ENCODE measurements at places on chromosomes 5 and 9. TPM values are rescaled to one million over a fixed set of nuclear protein-coding genes. Genes with fewer than 3 reads are reported as not detected.

NNT gene
- 68.3 TPM for polyA plus RNA-seq

PCDH12 gene
- 2.7 TPM for polyA plus RNA-seq

DNA sequence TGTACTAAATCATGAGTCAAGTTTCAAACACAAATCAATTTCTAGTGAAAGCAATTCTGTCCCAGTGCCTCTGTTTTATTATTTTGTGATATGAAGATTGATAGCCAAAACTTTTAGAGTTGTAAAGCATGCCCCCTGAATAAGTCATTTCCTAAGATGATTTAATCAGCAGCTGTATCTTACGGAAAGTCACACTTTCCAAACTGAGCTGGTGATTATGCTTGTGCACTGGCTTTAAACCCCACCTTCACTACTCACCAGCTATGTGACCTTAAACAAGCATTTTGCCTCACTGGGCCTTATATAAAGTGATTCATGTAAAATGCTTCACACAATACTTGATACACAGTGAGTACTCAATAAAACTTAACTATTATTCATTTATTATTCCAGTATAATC is 78.1 kb downstream of the EDIL3 start:
- DNase-seq: no peak

TMEM245 gene
- 13.7 TPM for polyA plus RNA-seq

DND1 gene
- 0.29 TPM for polyA plus RNA-seq

ACO1 gene
- 72.1 TPM for polyA plus RNA-seq

- peak; percentile 74 for DNase-seq
Observed at GRCh38 chr9:129568560-129569501, 52.1 kb downstream of the C9orf50 start.

HRH2 gene
- polyA plus RNA-seq: 0.44 TPM

MFAP3 gene
- 2.7 TPM for polyA plus RNA-seq

- no peak for DNase-seq
Observed at GRCh38 chr5:59698207-59699178, 195.0 kb downstream of the PDE4D start.

BARX1 gene
- not detected for polyA plus RNA-seq

- no peak for DNase-seq
Observed at GRCh38 chr9:33167972-33168461, 881 bp upstream of the B4GALT1 start.

GMCL2 gene
- not detected for polyA plus RNA-seq

GRCh38 chr9:124698265-124698664 is 72.8 kb downstream of the NR6A1 start:
- DNase-seq: no peak

- no peak for DNase-seq
Observed at GRCh38 chr5:35369965-35370790, 139.9 kb upstream of the PRLR start.

DNA sequence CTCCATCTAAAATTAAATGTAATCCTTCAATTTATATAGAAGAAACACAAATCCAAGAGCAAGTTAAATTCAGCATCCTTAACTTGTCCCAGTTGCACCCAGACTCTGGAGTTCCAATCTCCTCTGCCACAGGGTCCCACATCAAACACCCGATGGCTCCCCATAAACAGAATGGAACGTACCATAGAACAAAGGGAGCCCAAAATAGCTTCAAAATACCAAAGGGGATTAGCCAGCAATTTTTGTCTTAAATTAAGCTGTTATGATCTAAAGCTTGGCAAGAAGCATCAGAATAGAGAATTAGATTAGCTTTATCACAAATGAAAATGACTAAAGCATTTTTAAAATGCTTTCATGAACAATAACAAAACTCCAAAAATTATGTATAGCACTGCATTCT is 112.8 kb downstream of the FANCC start:
- no peak for DNase-seq

DNA sequence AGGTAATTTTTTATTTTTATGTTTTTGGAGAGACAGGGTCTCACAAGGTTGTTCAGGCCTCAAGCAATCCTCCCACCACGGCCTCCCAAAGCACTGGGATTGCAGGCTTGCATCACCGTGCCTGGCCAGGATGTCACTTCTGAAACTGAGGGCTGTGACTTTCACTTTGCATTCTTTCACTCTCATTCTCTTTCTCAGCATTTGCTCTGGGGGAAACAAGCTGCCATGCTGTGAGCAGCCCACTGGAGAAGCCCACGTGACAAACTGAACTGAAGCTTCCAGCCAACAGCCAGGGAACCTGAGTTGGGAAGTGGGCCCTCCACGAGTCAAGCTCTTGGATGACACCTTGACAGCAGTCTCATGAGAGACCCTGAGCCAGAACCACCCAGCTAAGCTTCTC is 109.4 kb downstream of the C5orf15 start:
- no peak for DNase-seq

- DNase-seq: peak; percentile 71
Observed at GRCh38 chr9:36008774-36009300, 27.9 kb upstream of the RECK start.

SIGMAR1 gene
- polyA plus RNA-seq: 210 TPM

GFI1B gene
- polyA plus RNA-seq: 0.05 TPM

DNA sequence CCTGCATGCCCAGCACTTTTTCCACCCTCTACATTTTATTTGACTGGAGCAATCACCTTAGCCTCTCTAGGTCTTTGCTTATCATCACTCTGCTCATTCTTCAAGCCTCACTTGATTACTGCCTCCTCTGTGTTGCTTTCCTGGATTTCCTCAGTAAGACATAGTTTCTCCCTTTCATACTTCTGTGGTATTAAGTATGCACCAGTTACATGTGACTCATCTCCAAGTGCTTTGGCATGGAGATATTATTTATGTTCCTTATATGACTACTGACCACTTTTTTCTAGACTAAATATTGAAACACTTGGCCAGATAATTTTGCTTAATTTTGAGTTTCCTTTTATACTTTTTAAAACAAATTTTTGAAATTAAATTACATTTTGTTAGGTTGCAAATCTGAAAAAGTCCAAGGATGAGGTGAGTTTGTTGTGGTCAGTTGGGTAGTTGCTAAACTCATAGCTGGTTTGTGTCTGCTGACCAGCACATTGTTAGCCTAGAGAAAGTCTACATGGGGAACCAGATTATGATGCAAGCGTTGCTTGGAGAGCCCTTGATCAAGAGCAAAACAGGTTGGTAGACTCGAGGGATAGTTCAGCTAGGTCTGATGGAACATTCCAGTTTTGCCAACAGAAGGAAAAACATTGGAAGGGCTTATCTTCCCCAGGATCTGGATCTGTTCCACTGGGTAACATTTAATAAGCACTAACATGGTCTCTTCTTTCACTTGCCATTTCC is 140.2 kb downstream of the TMC1 start:
- DNase-seq: no peak

- peak; percentile 57 for DNase-seq
Observed at GRCh38 chr5:145936401-145937131, at the start of gene SH3RF2. SH3RF2 (plus strand) TSS chr5:145936578; CDS start chr5:145937929, 1,351 bp downstream.

DNA sequence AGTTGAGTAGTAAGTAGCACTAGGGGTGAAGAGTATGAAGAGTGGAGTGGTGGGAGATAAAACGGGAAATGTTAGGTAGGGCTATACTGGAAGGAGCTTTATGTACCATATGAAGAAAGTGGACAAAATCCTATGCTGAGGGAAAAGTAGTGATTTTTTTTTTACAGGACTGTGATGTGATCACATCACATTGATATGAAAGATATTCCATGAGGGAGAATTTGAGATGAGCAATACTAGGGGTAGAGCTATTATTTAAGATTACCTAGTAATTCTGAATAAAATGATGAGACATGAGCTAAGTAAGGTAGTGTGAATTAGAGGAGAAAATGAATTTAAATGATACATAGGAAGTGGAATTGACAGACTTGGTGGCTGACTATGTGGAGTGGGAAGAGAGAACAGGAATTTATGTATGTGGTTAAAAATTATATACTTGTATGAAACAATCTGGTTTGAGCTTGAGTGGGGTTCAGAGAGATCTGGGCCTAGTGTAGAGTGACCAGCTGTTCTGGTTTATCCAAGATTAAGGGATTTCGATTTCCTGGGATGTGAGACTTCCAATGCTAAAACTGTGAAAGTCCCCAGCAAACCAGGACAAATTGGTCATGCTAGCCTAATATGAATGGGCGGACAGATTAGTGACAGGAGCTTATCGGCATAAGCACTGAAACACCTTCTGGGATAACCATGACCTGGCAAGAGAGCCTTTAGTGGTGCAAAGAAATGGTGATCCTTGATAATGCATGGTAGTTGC is 29.3 kb upstream of the STOM start:
- no peak for DNase-seq

TBC1D2 gene
- 2.8 TPM for polyA plus RNA-seq

- DNase-seq: no peak
Observed at GRCh38 chr5:98975682-98976407, 47.0 kb upstream of the CHD1 start.

DNA sequence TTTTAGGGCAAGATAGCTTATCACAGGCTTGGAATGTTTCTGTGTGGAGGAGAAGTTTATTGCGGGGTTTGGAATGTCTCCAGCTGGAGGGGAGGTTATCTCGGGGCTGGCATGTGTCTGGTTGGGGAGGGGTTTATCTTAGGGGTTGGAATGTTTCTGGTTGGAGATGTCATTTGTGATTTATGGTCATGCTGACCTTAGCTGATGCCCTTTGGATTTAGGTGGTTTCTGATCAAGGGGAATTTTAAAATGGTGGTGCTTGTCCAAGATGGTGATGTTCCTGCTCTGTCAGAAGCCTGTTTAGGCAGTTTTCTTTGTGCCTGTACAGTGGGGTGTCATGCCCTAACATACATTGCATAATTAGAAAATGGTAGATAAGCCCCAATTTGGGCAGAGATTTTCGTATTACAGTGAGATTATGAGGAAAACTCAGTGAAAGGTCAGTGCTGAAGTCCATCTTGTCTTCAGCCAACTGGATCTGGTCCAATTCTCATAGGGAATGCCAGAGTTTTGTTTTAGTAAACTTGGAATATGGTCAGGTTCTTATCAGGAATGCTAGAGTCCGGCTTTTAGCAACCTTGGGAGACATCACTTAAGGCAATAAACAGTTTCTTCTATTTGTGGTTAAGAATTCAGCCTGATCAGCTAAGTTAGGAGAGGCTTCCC is 14.3 kb downstream of the CDK20 start:
- no peak for DNase-seq

SOX30 gene
- polyA plus RNA-seq: not detected

SHLD3 gene
- polyA plus RNA-seq: 1.9 TPM

HAVCR1 gene
- polyA plus RNA-seq: not detected

DNA sequence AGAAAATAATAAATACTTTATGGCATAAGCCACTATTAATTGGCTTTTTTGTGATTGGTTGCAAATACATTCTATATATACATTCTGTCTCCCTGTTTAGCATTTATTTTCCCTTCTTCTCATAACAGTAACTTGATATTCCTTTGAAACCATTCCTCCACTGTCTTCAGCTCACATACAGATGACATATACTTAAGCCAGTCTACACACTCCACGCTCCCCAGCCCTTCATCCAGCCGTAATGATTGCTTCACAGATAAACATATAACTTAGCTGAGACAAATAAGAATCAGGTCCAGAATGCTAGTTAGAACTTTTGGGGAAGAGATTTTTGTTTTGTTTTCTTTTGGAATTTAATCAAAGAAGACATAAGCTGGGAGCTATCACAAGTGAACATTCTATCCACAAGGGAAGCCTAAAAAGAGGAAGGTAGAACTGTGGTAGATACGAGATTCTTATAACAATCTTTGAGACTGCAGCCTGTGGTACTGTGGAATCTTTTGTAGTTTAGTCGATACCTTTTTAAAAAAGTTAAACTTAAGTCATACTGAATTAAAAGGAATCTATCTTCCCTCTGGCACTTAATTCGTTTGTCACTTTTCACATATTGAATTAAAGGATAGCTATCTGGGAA is 365.1 kb upstream of the PRR16 start:
- no peak for DNase-seq

SH2D3C gene
- polyA plus RNA-seq: 3.1 TPM

- DNase-seq: no peak
Observed at GRCh38 chr5:162393534-162393933, 326.0 kb downstream of the GABRG2 start.

GRCh38 chr9:99660191-99660636 is 161.5 kb upstream of the NR4A3 start:
- DNase-seq: no peak

Data from liver (tissue), 10 donors.